ENCODE measurements at places on chromosomes 6 and 20. TPM values are rescaled to one million over a fixed set of nuclear protein-coding genes. Genes with fewer than 3 reads are reported as not detected.

MYL9 gene
- polyA plus RNA-seq = 269 TPM

CST2 gene
- not detected for polyA plus RNA-seq

SPO11 gene
- not detected for polyA plus RNA-seq

SALL4 gene
- 0.15 TPM for polyA plus RNA-seq

KCNK5 gene
- polyA plus RNA-seq = 1.9 TPM

FERMT1 gene
- 4.7 TPM for polyA plus RNA-seq

F13A1 gene
- 19.6 TPM for polyA plus RNA-seq

TRIM10 gene
- polyA plus RNA-seq = not detected

SDCBP2 gene
- polyA plus RNA-seq = 3.4 TPM

PAX1 gene
- polyA plus RNA-seq = not detected

GRIK2 gene
- polyA plus RNA-seq = 0.97 TPM

TXLNB gene
- polyA plus RNA-seq = 6.4 TPM

PLA2G7 gene
- 1.4 TPM for polyA plus RNA-seq

PKIB gene
- 0.99 TPM for polyA plus RNA-seq

LAMP5 gene
- 39.5 TPM for polyA plus RNA-seq

PRDM13 gene
- polyA plus RNA-seq = not detected

ZMYND8 gene
- polyA plus RNA-seq = 8.3 TPM

GLP1R gene
- not detected for polyA plus RNA-seq

CTCFL gene
- polyA plus RNA-seq = 0.07 TPM

LHFPL5 gene
- polyA plus RNA-seq = not detected

ID1 gene
- 26.0 TPM for polyA plus RNA-seq

PSORS1C1 gene
- polyA plus RNA-seq = 3.8 TPM

ZNF341 gene
- polyA plus RNA-seq = 1.2 TPM

CDSN gene
- polyA plus RNA-seq = not detected

RNF5 gene
- polyA plus RNA-seq = 103 TPM

ANGPT4 gene
- 3.7 TPM for polyA plus RNA-seq

Measured in ovary (tissue), 10 donors.